Esophagus squamous epithelium (tissue), 5 donors: ENCODE measurements at places on chromosomes 3 and 15.
A peak's percentile ranks its signal among the peaks of the same experiment; 100 is the strongest.

GRCh38 chr3:43317461-43318316 is 31.3 kb downstream of the SNRK start:
- no peak for DNase-seq

DNA sequence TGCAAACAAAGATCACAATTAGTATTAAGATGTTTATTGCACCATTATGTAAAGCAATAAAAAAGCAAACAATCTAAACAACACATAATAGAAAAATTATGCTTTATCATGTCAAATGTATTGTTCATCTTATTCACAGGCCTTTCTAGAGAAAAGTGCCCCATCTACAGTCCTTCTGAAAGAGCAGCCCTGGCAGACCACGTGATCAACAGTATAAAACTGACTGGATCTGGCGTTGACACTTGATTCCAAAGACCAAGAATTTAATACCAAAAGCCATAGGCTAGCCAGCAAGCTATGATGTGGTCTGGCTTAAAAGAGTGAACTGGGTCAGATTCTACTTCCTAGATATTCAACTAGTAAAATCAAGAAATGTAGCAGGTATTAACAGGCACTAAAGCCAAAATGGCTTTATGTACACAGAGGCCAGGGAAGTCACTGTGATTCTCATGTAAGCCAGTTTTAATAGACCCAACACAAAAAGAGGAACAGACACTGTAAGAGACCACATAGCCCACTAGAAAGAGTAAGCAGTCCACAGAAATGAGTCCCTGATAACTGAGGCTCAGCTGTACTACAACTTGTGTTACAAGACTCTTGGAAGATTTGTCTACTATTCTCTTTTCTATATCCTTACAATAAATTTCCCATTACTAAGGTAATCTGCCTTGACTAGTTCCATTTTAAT is 32.5 kb downstream of the DMXL2 start:
- DNase-seq: no peak

- peak; percentile 41 for DNase-seq
Observed at GRCh38 chr3:14452740-14453710, 50.6 kb downstream of the SLC6A6 start.

GRCh38 chr3:136545664-136546268 is 206.4 kb downstream of the STAG1 start:
- DNase-seq: no peak

DNA sequence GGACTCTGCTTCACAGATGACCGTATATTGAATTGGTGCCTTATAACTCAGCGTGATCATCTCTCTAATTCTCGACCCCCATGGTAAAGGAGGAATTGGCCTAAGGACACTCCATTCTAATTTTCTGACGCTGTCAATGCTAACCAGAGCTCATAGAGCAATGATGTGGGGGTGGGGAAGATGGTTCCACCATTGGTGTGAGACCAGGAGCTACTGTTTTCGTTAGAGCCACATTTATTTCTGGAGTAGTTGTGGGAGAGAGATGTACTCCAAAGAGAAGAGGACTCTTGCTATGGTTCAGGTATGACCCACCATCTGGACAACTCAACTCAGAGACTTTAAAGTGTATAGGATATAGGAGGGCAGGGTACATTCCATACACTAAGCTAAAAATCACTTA is 16.3 kb downstream of the ZBTB38 start:
- no peak for DNase-seq

GRCh38 chr15:47206358-47206978 is 510.8 kb upstream of the SEMA6D start:
- no peak for DNase-seq

GRCh38 chr3:38473229-38473628 is 19.5 kb downstream of the ACVR2B start:
- no peak for DNase-seq

DNA sequence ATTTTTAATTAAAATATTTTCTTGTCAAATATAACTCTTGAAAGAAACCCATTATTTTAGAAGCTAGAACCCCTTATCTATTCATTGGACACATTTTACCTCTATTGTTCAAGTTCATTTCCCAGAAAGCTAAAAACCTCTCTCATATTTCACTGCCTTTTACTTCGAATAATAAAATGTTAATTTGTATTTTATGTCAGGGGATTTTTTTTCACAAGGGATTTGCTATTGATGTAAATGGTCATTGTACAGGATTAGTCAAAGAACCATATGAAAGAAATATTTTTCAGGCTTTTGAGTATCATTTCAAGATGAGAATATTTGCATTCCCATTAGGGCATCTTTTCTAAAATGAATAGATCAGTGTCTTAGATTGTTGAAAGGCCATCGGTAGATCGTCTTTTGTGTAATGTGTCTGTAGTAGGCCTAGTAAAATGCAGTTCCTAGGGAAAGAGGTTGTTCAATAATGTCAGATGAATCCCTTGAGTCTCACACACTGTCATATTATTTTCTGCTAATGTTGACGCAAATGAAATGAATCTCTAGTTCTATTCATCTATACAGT is 114.5 kb downstream of the ROBO1 start:
- DNase-seq: no peak
